ENCODE measurements at places on chromosomes 4 and X. TPM values are rescaled to one million over a fixed set of nuclear protein-coding genes. Genes with fewer than 3 reads are reported as not detected.

The USP11 gene
- 57.6 TPM for polyA plus RNA-seq

The ZNF827 gene
- 34.2 TPM for polyA plus RNA-seq

The EPHA5 gene
- 0.72 TPM for polyA plus RNA-seq

The NOA1 gene
- polyA plus RNA-seq: 25.2 TPM

The TMEM154 gene
- polyA plus RNA-seq: 0.90 TPM

The DHRSX gene
- polyA plus RNA-seq: 17.9 TPM

The HS3ST1 gene
- polyA plus RNA-seq: 1.4 TPM

The SPIN3 gene
- polyA plus RNA-seq: 21.0 TPM

The MAGEA4 gene
- polyA plus RNA-seq: not detected

The GLOD5 gene
- 3.9 TPM for polyA plus RNA-seq

The ALAS2 gene
- polyA plus RNA-seq: 15.6 TPM

The CFAP97 gene
- 27.4 TPM for polyA plus RNA-seq

The SPANXN3 gene
- polyA plus RNA-seq: 20.3 TPM

GRCh38 chr4:182418054-182418734 lies 175.0 kb downstream of the TENM3 start:
- DNase-seq: no peak
- H3K36me3 ChIP-seq: no peaks in the 10 kb centered on the region
- no peaks in the 10 kb centered on the region for H3K27me3 ChIP-seq
- no peak overlapping the region for H3K4me3 ChIP-seq
- no peaks in the 10 kb centered on the region for H3K4me1 ChIP-seq

DNA sequence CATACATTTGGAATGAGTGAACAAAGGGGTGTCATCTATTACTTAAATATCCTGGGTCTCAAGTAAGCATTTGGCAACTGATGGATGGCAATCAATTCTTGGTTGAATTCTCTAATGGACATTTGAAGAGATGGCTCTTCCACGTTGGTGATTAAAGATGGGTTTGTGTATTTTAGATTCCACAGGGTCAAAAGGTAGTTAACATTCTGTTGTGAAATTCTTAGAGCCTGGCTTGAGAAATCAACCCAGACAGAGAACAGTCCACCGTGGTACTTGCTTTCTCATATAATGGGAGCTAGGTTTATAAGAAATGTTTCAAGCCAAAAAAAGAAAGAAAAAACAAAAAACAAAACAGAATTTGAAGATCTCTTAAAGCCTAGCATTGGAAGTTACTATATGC lies 355.9 kb upstream of the PITX2 start:
- H3K27me3 ChIP-seq: no peaks in the 10 kb centered on the region
- H3K4me3 ChIP-seq: no peak overlapping the region
- no peak for DNase-seq
- H3K4me1 ChIP-seq: no peaks in the 10 kb centered on the region
- H3K36me3 ChIP-seq: no peaks in the 10 kb centered on the region
- no peak overlapping the region for H3K27ac ChIP-seq

GRCh38 chrX:23819385-23820234 lies 36.6 kb downstream of the SAT1 start:
- no peaks in the 10 kb centered on the region for H3K36me3 ChIP-seq
- H3K27me3 ChIP-seq: no peaks in the 10 kb centered on the region
- peaks cover 6% of the 10 kb centered on the region for H3K4me1 ChIP-seq
- H3K27ac ChIP-seq: peak overlapping the region; percentile 57
- DNase-seq: peak; percentile 75
- H3K4me3 ChIP-seq: no peak overlapping the region

- no peak overlapping the region for H3K4me3 ChIP-seq
- no peaks in the 10 kb centered on the region for H3K27me3 ChIP-seq
- H3K27ac ChIP-seq: no peak overlapping the region
- no peak for DNase-seq
Measured at GRCh38 chr4:174377613-174378012, 93.9 kb downstream of the CEP44 start.

DNA sequence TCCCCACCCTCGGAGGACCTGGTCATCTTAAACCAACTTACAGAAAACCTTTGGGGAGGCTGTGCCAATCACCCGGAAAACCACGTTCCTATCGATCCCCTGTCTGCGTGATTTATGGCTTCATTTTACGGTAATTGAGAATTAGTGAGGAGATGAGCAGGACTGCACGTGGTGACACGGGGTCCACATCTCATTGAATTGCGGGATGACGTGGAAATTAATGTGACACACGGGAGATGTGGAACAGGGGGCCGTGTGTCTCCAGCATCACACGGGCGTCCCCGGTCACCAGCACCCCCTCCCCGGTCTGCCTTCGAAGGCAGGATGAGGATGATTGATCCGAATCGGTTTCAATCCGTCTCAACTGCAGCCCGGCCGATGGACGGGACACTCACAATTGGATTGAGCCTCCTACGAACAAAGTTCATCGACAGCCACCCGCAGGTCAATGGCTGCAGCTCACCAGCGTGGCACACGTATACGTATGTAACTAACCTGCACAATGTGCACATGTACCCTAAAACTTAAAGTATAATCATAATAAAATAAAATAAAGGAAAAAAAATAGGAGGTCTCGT lies 160.3 kb downstream of the SHOX start:
- no peak overlapping the region for H3K27ac ChIP-seq
- peaks cover 8% of the 10 kb centered on the region for H3K27me3 ChIP-seq
- no peak for DNase-seq
- no peaks in the 10 kb centered on the region for H3K36me3 ChIP-seq
- H3K4me1 ChIP-seq: no peaks in the 10 kb centered on the region
- H3K4me3 ChIP-seq: no peak overlapping the region

- H3K36me3 ChIP-seq: no peaks in the 10 kb centered on the region
- no peak overlapping the region for H3K4me3 ChIP-seq
- H3K4me1 ChIP-seq: no peaks in the 10 kb centered on the region
- DNase-seq: no peak
- H3K27ac ChIP-seq: no peak overlapping the region
Measured at GRCh38 chr4:37224854-37225253, 19.7 kb upstream of the NWD2 start.

- no peaks in the 10 kb centered on the region for H3K4me1 ChIP-seq
- no peaks in the 10 kb centered on the region for H3K36me3 ChIP-seq
- no peak overlapping the region for H3K27ac ChIP-seq
- no peaks in the 10 kb centered on the region for H3K27me3 ChIP-seq
- no peak overlapping the region for H3K4me3 ChIP-seq
- no peak for DNase-seq
Measured at GRCh38 chr4:154376486-154376885, 115.1 kb downstream of the DCHS2 start.

- no peak overlapping the region for H3K27ac ChIP-seq
- H3K4me3 ChIP-seq: no peak overlapping the region
- no peaks in the 10 kb centered on the region for H3K36me3 ChIP-seq
- no peaks in the 10 kb centered on the region for H3K27me3 ChIP-seq
Measured at GRCh38 chr4:17085416-17085815, 187.0 kb upstream of the LDB2 start.

- H3K27ac ChIP-seq: no peak overlapping the region
- H3K36me3 ChIP-seq: no peaks in the 10 kb centered on the region
- H3K27me3 ChIP-seq: no peaks in the 10 kb centered on the region
- no peaks in the 10 kb centered on the region for H3K4me1 ChIP-seq
- no peak overlapping the region for H3K4me3 ChIP-seq
Measured at GRCh38 chrX:10341309-10341708, 184.5 kb downstream of the CLCN4 start.

- no peak for DNase-seq
- no peaks in the 10 kb centered on the region for H3K27me3 ChIP-seq
- H3K4me3 ChIP-seq: no peak overlapping the region
- H3K27ac ChIP-seq: no peak overlapping the region
Measured at GRCh38 chrX:153560000-153560399, 38.9 kb downstream of the CCNQ start.

GRCh38 chrX:67718926-67719325 lies 175.1 kb downstream of the AR start:
- DNase-seq: no peak
- H3K36me3 ChIP-seq: no peaks in the 10 kb centered on the region
- H3K27ac ChIP-seq: no peak overlapping the region
- H3K4me1 ChIP-seq: no peaks in the 10 kb centered on the region
- H3K27me3 ChIP-seq: no peaks in the 10 kb centered on the region
- H3K4me3 ChIP-seq: no peak overlapping the region

DNA sequence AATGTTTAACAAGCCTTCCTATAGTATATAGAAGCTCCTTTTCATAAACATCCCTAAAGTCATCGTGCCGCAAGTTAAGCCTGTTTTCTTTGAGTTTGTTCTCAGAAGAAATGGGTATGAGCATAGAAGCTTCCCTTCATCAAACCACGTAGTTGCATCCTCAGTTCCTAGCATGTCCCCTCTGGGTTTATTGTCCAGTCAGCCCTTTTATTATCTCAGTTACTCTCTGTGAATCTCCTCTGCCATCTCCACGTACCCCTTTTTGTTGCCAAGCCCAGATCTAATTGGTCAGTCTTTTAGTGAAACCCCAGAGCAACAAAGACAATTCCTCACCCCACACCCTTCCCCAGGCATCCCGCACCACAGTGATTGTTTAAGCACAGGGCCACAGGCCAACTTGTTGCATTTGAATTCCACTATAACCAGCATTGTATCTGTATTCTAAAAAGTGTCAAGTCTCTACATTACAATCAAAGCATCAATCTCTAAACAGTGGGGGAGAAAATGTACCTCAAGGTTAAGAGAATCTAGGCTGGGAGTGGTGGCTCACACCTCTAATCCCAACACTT lies 12.4 kb upstream of the TRIM2 start:
- H3K27ac ChIP-seq: no peak overlapping the region
- H3K27me3 ChIP-seq: no peaks in the 10 kb centered on the region
- H3K36me3 ChIP-seq: no peaks in the 10 kb centered on the region
- no peak overlapping the region for H3K4me3 ChIP-seq
- H3K4me1 ChIP-seq: peaks cover 14% of the 10 kb centered on the region

DNA sequence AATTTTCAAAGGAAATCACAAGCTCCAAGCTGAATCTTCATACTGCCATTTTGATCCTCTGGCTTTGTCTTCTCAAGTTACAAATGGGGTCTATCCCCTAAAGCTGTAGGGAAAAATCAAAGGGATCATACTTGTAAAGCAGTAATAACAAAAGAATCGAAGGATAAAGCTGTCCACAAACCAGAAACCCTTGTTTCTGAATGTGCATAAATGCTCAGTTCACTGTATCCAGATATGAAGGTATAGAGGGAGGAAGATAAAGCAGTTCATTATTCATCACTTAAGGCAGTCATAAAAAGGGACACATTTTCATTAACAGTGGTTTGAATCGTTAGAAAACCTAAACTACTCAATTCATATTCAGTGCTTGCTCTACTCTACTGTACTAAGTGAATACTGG lies 33.2 kb upstream of the RPS6KA6 start:
- no peak for DNase-seq
- H3K4me1 ChIP-seq: no peaks in the 10 kb centered on the region
- no peaks in the 10 kb centered on the region for H3K27me3 ChIP-seq
- H3K36me3 ChIP-seq: no peaks in the 10 kb centered on the region

DNA sequence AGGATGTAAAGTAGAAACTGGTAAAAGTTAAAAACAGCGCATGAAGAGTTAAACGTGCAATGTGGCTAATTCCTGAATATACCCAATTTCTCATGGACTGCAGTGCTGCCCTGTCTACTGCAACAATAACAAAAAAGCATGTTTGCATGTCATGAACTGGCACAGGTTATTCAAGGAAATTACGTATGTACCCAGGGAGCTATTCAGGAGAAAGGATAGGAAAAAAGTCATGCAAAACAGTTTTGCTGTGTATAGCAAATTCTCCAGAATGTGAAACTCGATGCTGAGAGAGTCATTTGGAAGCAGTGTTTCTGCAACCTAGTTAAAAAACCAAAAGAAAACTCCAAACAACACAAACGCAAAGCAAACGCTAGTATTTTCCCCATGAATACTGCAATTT lies 381.5 kb upstream of the PRKX start:
- H3K4me1 ChIP-seq: no peaks in the 10 kb centered on the region
- H3K36me3 ChIP-seq: no peaks in the 10 kb centered on the region
- no peaks in the 10 kb centered on the region for H3K27me3 ChIP-seq
- DNase-seq: no peak
- no peak overlapping the region for H3K4me3 ChIP-seq

DNA sequence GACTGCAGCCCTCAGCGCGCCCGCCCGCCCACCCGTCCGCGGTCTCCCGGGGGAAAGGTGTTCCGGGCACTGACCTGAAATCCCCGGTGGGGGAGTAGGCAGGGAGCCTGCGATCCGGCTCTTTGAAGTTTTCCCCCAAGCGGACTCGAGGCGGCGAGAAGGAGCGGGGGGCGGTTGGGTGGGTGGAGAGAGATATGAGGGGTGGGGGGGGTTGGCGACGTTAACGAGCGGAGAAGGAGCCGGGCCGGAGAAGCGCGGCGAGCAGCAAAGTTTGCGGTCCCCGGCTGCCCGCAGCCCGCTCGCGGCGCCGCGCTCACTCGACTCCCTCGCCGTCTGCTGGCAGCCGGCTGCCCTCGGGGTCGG lies 636 bp downstream of the BCOR start:
- no peaks in the 10 kb centered on the region for H3K27me3 ChIP-seq
- peak overlapping the region; percentile 89 for H3K4me3 ChIP-seq
- no peak for DNase-seq
- H3K36me3 ChIP-seq: no peaks in the 10 kb centered on the region

GRCh38 chrX:150239946-150240642 lies 123.0 kb upstream of the MAMLD1 start:
- DNase-seq: no peak
- H3K27ac ChIP-seq: no peak overlapping the region
- H3K4me1 ChIP-seq: no peaks in the 10 kb centered on the region
- no peaks in the 10 kb centered on the region for H3K36me3 ChIP-seq
- no peak overlapping the region for H3K4me3 ChIP-seq

DNA sequence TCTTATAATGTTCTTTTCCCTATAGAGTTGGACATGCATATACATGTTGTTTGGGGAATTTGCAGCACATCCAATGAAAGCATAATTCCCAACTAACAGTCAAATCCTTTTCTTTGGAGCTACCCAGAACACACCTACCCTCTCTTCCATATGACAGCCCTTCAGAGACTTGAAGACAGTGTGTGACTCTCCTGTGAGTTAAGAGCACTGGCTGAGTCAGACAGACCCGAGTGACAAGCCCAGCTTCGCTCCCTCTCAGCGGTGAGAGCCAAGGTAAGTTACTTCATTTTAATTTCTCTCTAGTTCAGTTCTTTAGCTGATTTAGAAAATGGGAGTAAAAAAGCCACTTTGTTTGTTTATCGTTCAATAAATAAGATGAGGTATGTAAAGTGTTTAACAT lies 86.3 kb downstream of the RTL9 start:
- H3K36me3 ChIP-seq: no peaks in the 10 kb centered on the region
- no peak overlapping the region for H3K27ac ChIP-seq
- no peak overlapping the region for H3K4me3 ChIP-seq

GRCh38 chrX:74534569-74535038 lies 79.8 kb downstream of the RLIM start:
- peaks cover 8% of the 10 kb centered on the region for H3K4me1 ChIP-seq
- H3K4me3 ChIP-seq: no peak overlapping the region
- H3K27ac ChIP-seq: no peak overlapping the region
- no peak for DNase-seq
- H3K36me3 ChIP-seq: no peaks in the 10 kb centered on the region

- H3K4me3 ChIP-seq: no peak overlapping the region
- no peak overlapping the region for H3K27ac ChIP-seq
- no peaks in the 10 kb centered on the region for H3K27me3 ChIP-seq
- no peak for DNase-seq
- H3K4me1 ChIP-seq: peaks cover 12% of the 10 kb centered on the region
Measured at GRCh38 chr4:78683352-78683751, 92.8 kb upstream of the BMP2K start.

- no peak for DNase-seq
- H3K27ac ChIP-seq: no peak overlapping the region
- peaks cover 42% of the 10 kb centered on the region for H3K36me3 ChIP-seq
- H3K27me3 ChIP-seq: no peaks in the 10 kb centered on the region
Measured at GRCh38 chr4:143431526-143432257, 81.8 kb upstream of the SMARCA5 start.

Data from large intestine (tissue), 12 donors.